ENCODE measurements at places on chromosomes 12 and 14.

- no peaks in the 10 kb centered on the region for H3K36me3 ChIP-seq
- no peak overlapping the region for H3K4me3 ChIP-seq
- H3K4me1 ChIP-seq = no peaks in the 10 kb centered on the region
These were observed 290.6 kb upstream of the OR4E1 start for GRCh38 chr14:21964180-21964579.

DNA sequence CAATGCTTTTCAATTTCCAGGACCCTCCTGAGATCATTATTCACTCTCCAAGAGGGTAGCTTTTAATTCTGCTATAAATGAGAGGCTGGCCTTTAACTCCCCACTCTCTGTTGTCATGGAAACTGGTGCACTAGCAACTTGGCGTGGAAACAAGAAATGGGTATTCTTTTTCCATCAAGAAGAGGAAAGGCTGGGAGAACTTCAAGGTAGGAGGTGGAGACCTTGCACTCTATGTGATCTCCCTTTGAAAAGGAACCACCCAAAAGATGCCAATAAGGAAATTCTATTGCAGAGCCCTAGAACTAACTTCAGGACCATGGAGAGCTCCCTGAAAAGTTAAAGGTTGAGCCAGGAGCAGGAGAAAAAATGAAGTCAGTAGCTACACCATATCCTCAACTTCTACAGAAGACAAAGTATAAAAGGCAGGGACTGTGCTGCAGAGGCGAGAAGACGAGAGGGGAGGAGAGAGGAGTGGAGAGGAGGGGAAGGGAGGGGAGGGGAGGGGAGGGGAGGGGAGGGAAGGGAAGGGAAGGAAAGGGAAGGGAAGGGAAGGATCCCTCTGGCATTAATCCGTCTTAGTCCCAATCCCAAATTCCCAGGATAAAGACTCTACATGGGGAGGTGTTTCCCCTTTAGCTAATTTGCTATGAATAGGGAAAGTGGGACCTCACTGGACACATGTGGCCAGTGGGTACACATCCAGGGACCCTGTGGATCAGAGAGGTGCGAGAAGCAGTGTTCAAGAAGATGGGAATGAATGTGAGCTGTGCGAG lies 46.7 kb upstream of the FICD start:
- H3K36me3 ChIP-seq = no peaks in the 10 kb centered on the region
- no peaks in the 10 kb centered on the region for H3K4me1 ChIP-seq
- no peaks in the 10 kb centered on the region for H3K27me3 ChIP-seq
- no peak overlapping the region for H3K27ac ChIP-seq

DNA sequence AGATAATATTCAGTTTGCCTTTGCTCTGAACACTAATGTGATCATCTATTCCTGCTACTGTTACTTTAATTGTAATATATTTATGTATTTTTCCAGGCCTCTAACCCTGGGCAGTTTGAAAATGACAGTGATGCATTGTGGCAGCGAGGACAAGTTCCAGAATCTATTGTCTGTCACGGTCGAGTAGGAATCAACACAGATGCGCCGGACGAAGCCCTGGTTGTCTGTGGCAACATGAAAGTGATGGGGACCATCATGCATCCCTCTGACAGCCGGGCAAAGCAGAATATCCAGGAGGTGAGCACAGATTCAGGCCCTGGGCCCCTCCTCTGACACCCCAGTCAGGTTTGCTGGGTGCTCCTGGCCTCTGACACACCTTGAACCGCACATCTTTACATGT lies 78.5 kb downstream of the MYRFL start:
- H3K27me3 ChIP-seq = no peaks in the 10 kb centered on the region
- no peak for DNase-seq
- H3K4me1 ChIP-seq = no peaks in the 10 kb centered on the region
- no peaks in the 10 kb centered on the region for H3K36me3 ChIP-seq
- no peak overlapping the region for H3K4me3 ChIP-seq

GRCh38 chr14:104980611-104981531 lies 2.7 kb upstream of the AHNAK2 start:
- H3K4me1 ChIP-seq = peaks cover 2% of the 10 kb centered on the region
- DNase-seq = peak; percentile 22
- no peaks in the 10 kb centered on the region for H3K27me3 ChIP-seq
- H3K27ac ChIP-seq = no peak overlapping the region

GRCh38 chr12:50188241-50188781 lies 21.1 kb upstream of the CERS5 start:
- peaks cover 4% of the 10 kb centered on the region for H3K4me1 ChIP-seq
- no peaks in the 10 kb centered on the region for H3K36me3 ChIP-seq
- no peaks in the 10 kb centered on the region for H3K27me3 ChIP-seq
- H3K4me3 ChIP-seq = no peak overlapping the region
- no peak overlapping the region for H3K27ac ChIP-seq

- no peak for DNase-seq
- H3K4me1 ChIP-seq = no peaks in the 10 kb centered on the region
- no peak overlapping the region for H3K27ac ChIP-seq
- H3K27me3 ChIP-seq = no peaks in the 10 kb centered on the region
- no peaks in the 10 kb centered on the region for H3K36me3 ChIP-seq
These were observed 31.8 kb upstream of the CMAS start for GRCh38 chr12:22014041-22014782.

DNA sequence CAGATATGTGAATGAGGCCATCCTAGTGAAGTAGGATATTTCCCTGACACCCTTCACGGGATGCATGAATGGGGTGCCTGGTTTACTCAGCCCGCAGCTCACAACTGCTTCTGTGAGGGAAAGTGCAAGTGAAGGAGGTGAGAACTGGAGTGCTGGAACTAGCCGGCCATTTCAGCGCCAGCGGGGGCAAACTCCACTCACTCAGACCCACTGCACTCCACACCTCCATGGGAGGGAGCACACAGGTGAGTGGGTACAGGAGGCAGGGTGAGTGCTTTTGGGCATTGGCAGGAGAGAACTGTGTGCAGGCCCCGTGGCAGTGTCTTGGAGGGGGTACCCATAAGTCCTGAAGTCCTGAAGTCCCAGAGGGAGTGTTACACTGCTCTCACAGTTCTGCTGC lies 1008.4 kb downstream of the SLC6A15 start:
- DNase-seq = no peak
- H3K36me3 ChIP-seq = no peaks in the 10 kb centered on the region
- no peaks in the 10 kb centered on the region for H3K27me3 ChIP-seq
- H3K27ac ChIP-seq = no peak overlapping the region
- no peaks in the 10 kb centered on the region for H3K4me1 ChIP-seq

DNA sequence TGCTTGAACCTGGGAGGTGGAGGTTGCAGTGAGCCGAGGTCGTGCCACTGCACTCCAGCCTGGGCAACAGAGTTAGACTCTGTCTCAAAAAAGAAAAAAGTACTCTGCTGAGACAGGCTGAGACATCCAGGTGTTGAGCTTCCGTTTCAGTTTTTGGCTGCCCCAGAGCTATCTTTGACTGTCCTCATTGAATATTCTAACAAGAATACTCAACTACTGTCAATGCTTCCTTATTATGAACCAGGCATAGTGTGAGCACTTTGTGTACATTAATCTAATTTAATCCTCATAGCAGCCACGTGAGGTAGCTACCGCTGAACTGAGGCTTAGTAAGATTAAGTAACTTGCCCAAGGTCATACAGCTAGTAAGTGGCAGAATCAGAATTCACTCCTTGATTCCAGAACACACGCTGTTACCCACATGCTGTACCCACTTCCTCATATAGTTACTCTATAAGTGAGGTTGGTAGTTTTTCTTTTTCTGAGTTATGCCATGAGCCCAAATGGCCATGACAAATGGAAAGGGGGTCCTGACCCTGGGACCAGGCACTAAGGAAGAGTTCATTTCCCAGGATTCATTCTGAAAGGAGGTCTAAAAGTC lies 11.3 kb downstream of the ALDH1L2 start:
- no peak for DNase-seq
- no peak overlapping the region for H3K27ac ChIP-seq
- no peaks in the 10 kb centered on the region for H3K36me3 ChIP-seq
- H3K4me1 ChIP-seq = no peaks in the 10 kb centered on the region
- no peak overlapping the region for H3K4me3 ChIP-seq
- no peaks in the 10 kb centered on the region for H3K27me3 ChIP-seq

DNA sequence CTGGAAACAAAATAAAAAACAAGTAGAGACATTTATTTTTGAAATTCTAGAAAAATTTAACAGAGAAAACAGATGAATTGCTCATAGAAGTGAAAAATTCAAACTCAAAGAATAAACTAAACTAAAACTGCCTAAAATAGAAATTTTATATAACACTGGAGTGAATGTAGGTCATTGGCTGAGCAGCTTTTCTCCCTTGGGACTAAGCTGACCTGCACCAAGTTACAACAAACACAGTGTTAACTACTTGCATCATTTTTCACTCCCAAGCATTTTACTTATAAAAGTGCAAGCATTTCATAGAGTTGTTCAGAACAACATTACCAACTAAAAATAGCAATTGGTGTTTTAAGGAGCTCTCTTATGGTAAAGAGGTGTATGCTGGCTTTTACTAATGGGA lies 298.1 kb downstream of the MED13L start:
- DNase-seq = no peak
- no peaks in the 10 kb centered on the region for H3K36me3 ChIP-seq
- no peaks in the 10 kb centered on the region for H3K27me3 ChIP-seq
- H3K27ac ChIP-seq = no peak overlapping the region
- no peaks in the 10 kb centered on the region for H3K4me1 ChIP-seq
- H3K4me3 ChIP-seq = no peak overlapping the region

DNA sequence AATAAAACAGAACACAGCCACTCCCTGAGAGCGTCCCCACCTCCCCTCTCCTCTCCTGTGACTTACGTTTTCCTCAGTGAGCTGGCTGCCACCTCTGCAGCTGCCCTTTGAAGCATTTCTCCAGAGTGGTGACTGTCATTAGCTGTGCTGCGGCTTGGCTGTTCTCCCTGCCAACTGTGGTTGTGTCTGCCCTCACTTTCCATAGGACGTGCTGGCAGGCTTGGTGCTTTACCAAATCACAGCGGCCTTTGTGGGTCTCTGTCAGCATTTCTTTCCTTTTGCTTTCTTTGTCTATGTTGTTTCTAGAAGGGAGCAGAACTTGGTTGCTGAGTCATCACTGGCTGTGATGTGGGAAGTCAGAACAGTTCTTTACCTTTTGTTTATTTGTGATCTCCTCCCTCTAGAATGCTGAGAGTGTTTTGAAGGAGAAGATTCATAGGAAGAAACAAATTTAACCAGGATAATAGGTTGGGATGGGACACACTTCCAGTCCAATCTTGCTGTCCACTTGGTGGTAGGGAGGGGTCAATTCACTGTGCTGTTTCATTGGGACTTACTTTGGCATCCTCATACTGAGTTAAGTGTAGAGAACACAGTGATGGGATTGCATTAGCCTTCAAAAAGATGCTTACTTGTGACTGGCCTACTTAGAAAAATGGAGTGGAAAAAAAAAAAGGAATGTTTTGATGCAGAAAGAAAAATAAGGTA lies 88.2 kb downstream of the TMX1 start:
- peak overlapping the region; percentile 74 for H3K27ac ChIP-seq
- no peak overlapping the region for H3K4me3 ChIP-seq
- peaks cover 2% of the 10 kb centered on the region for H3K4me1 ChIP-seq
- H3K36me3 ChIP-seq = no peaks in the 10 kb centered on the region

DNA sequence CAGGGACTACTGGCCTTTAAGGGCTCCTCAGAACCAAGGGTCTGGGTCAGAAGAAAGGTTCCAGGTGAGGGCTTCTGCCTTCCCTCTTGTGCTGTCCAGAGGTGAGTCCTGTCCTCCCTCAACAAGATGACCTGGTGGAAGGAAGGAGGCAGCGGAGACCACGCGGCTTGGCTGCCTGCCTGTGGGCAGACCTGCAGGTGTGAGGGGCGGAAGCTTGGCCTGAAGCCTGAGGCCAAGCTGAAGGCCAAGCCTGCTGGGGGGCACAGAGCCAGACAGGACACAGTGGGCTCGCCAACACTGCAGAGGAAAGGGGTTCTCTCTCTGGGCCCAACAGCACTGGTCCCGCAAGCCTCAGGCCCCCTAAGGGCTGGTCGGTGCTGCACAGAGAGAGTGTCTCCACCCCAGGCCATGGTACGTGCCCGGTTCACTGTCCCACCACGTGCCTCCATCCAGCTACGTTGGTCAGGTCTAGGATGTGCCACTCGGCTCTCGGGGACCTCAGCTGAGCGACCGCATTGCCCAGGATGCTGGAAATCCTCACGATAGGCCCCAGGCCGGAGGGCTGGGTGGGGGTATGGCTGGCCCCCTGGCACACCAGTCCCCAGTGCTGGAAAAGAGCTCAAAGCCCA lies 170.0 kb upstream of the PRMT8 start:
- no peak for DNase-seq
- no peaks in the 10 kb centered on the region for H3K4me1 ChIP-seq
- no peak overlapping the region for H3K4me3 ChIP-seq
- no peaks in the 10 kb centered on the region for H3K27me3 ChIP-seq
- H3K27ac ChIP-seq = no peak overlapping the region

DNA sequence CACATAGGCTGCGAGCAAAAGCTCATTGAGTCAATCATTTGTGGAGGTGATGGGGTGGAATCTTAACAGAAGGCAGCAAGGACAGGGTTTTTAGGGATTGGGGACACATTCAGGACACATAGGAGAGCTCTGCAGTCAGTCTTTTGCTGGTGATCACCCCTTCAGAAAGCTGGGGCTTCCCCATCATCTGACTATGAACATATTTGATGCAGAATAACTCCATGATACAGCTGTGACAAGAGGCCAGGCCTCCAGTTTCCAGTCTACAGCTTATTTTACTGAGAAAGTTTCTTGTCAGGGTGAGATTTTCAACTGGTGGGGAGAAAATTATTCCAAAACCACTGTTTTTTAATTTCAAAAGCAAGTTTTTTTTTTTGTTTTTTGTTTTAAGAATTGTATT lies 134.2 kb downstream of the TMEM30B start:
- no peaks in the 10 kb centered on the region for H3K36me3 ChIP-seq
- no peak overlapping the region for H3K27ac ChIP-seq
- H3K4me1 ChIP-seq = no peaks in the 10 kb centered on the region

GRCh38 chr12:132445884-132446632 lies 43.9 kb upstream of the FBRSL1 start:
- no peaks in the 10 kb centered on the region for H3K36me3 ChIP-seq
- peak overlapping the region; percentile 22 for H3K4me3 ChIP-seq
- no peaks in the 10 kb centered on the region for H3K27me3 ChIP-seq

DNA sequence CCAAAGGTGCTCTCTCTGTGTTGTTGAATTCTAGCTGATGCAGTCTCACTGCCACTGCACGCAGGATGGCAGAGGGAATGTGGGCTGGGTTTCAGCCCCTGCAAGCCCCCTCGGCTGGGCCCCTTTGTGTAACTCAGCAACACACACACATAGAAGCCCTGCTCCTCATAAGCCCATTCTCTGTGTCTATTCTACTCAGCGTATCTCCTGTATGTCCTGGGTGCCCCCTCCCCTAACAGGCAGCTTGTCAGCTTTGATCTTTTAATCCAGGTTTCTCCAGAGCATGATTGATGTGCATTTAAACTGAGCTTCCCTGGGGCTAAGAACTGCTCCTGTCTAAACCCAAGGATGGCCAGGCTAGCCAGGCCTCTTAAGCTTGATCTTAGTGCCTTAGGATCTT lies 43.0 kb downstream of the SRRM4 start:
- H3K27me3 ChIP-seq = no peaks in the 10 kb centered on the region
- no peak for DNase-seq
- H3K4me1 ChIP-seq = no peaks in the 10 kb centered on the region
- no peaks in the 10 kb centered on the region for H3K36me3 ChIP-seq

GRCh38 chr12:125853670-125854069 lies 788.4 kb downstream of the AACS start:
- H3K4me3 ChIP-seq = no peak overlapping the region
- no peak overlapping the region for H3K27ac ChIP-seq
- DNase-seq = no peak
- H3K36me3 ChIP-seq = no peaks in the 10 kb centered on the region

Data from ovary (tissue), 10 donors.